PC-3 (cell line): ENCODE measurements at places on chromosomes 5 and 9. TPM values are rescaled to one million over a fixed set of nuclear protein-coding genes. Genes with fewer than 3 reads are reported as not detected.
A peak's percentile ranks its signal among the peaks of the same experiment; 100 is the strongest.

- no peak overlapping the region for H3K4me3 ChIP-seq
- no peak overlapping the region for H3K27ac ChIP-seq
- no peaks in the 10 kb centered on the region for H3K4me1 ChIP-seq
- no peak for DNase-seq
These were observed 499.5 kb upstream of the KLF4 start for GRCh38 chr9:107989099-107989498.

DNA sequence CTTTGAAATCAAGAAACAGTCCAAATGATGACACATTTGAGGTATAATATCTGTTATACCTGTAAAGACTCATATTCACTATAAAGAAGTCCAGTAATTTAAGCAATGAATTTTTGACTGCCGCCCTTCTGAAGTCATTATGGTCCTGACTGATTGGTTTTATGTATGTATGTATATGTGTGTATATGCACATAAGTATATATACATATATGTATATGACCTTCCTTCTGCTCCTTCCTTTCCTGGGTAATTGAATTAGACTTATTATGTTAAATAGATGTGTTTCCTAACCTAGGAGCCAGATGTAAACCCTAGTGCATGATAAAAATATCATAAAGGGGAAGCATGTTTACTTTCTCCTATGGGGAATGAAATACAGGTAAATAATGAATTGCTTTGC, 343.1 kb upstream of the BRINP1 start:
- no peaks in the 10 kb centered on the region for H3K36me3 ChIP-seq
- no peaks in the 10 kb centered on the region for H3K4me1 ChIP-seq
- no peak for DNase-seq
- H3K27me3 ChIP-seq, result no peaks in the 10 kb centered on the region

Gene TIMD4
- not detected in 2 replicates for total RNA-seq

Gene PRR16
- total RNA-seq, result 2.4 and 3.6 TPM in 2 replicates

GRCh38 chr9:26057050-26057449, 378.8 kb upstream of the TUSC1 start:
- no peak for DNase-seq
- H3K4me3 ChIP-seq, result no peak overlapping the region
- peaks cover 19% of the 10 kb centered on the region for H3K4me1 ChIP-seq
- no peaks in the 10 kb centered on the region for H3K36me3 ChIP-seq
- H3K27me3 ChIP-seq, result no peaks in the 10 kb centered on the region

Gene SLC6A18
- total RNA-seq, result not detected in 2 replicates

Gene PCA3
- total RNA-seq, result not detected in 2 replicates

Gene PRRX2
- total RNA-seq, result 0.47 and 1.3 TPM in 2 replicates

GRCh38 chr5:61245486-61245885, 83.2 kb upstream of the SMIM15 start:
- no peak for DNase-seq
- no peaks in the 10 kb centered on the region for H3K36me3 ChIP-seq
- no peak overlapping the region for H3K4me3 ChIP-seq
- H3K27me3 ChIP-seq, result no peaks in the 10 kb centered on the region

DNA sequence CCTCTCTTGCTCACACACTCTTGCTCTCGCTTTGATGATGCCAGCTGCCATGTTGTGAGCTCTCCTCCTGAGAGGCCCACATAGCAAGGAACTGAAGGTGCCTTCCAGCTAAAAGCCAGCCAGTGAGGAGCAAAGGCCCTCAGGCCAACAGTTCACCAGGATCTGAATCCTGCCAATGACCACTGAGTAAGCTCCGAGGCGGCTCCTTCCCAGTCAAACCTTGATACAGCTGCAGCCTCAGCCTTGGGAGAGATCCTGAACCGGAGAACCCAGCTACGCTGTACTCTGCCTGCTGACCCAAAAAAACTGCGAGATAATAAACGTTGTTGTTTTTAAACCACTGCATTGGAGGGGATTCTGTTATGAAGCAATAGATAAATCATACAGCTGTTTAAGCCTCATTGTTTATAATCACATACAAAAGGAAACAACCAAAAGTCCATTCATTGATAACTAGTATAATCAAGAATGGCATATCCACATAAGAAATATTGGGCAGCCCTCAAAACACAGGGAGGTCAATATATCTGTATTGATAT, 49.0 kb upstream of the IFNK start:
- H3K36me3 ChIP-seq, result no peaks in the 10 kb centered on the region
- H3K4me3 ChIP-seq, result no peak overlapping the region
- H3K27ac ChIP-seq, result no peak overlapping the region
- no peak for DNase-seq
- H3K27me3 ChIP-seq, result no peaks in the 10 kb centered on the region

Gene SPDL1
- 29.9 and 38.8 TPM in 2 replicates for total RNA-seq

Gene HACD4
- not detected in 2 replicates for total RNA-seq

- H3K27me3 ChIP-seq, result peaks cover 19% of the 10 kb centered on the region; the same call in 1 of the 2 replicates
- H3K4me3 ChIP-seq, result no peak overlapping the region
- no peaks in the 10 kb centered on the region for H3K4me1 ChIP-seq
- no peak overlapping the region for H3K27ac ChIP-seq
These were observed 19.0 kb upstream of the POC5 start for GRCh38 chr5:75736273-75736672.

DNA sequence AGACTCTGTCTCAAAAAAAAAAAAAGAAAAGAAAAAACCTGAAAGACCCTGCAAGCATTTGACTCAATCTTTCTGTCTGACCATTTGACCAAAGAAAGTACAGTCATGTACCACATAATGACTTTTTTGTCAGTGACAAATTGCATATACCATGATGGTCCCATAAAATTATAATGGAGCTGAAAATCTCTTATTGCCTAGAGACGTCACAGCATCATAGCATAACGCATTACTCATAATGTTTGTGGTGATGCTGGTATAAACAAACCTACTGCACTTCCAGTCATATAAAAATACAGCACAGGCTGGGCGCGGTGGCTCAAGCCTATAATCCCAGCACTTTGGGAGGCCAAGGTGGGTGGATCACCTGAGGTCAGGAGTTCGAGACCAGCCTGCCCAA, 10.5 kb downstream of the ECM2 start:
- H3K27me3 ChIP-seq, result no peaks in the 10 kb centered on the region
- H3K27ac ChIP-seq, result no peak overlapping the region
- no peaks in the 10 kb centered on the region for H3K36me3 ChIP-seq

- no peaks in the 10 kb centered on the region for H3K36me3 ChIP-seq
- peaks cover 40% of the 10 kb centered on the region for H3K4me1 ChIP-seq
- no peak overlapping the region for H3K4me3 ChIP-seq
- DNase-seq, result no peak
- no peak overlapping the region for H3K27ac ChIP-seq
- no peaks in the 10 kb centered on the region for H3K27me3 ChIP-seq
These were observed 25.8 kb upstream of the MED10 start for GRCh38 chr5:6404129-6404528.

DNA sequence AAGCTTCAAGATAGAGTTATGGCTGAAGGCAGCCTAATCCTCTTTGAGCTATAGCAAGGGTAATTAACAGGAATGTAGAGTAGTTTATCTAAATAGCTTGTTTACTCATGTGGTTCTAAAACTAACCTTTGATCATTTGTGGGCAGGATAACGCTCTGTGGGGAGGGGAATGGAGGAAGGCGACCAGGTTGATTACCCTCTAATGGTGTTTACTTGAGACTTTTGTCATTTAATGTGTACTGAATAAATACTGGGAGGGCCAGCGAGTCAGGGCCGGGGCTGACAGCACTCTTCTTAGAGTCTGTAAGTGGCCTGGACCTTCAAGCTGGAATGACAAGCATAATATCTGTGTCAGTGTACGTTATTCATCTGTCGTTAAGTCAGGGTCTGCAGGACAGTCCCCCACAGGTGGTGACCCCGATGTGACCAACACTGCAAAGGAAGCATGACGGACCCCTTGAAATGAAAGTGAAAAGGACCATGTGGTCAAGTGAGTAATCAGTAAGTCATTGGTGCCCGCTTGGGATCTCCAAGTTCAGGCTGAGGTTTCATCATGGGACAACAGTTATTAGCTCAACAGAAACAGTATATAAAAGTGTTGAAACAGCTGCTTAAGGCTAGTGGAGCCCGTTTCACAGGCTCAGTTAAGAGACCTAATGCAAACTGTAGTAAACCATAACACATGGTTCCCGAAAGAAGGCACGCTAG, 162.6 kb downstream of the CPLANE1 start:
- DNase-seq, result peak; percentile 37
- no peaks in the 10 kb centered on the region for H3K4me1 ChIP-seq
- 0 out of 2 replicates have a peak overlapping the region, but pooled peaks have one; percentile 16 for H3K27ac ChIP-seq

Gene F2R
- 16.1 and 16.9 TPM in 2 replicates for total RNA-seq

DNA sequence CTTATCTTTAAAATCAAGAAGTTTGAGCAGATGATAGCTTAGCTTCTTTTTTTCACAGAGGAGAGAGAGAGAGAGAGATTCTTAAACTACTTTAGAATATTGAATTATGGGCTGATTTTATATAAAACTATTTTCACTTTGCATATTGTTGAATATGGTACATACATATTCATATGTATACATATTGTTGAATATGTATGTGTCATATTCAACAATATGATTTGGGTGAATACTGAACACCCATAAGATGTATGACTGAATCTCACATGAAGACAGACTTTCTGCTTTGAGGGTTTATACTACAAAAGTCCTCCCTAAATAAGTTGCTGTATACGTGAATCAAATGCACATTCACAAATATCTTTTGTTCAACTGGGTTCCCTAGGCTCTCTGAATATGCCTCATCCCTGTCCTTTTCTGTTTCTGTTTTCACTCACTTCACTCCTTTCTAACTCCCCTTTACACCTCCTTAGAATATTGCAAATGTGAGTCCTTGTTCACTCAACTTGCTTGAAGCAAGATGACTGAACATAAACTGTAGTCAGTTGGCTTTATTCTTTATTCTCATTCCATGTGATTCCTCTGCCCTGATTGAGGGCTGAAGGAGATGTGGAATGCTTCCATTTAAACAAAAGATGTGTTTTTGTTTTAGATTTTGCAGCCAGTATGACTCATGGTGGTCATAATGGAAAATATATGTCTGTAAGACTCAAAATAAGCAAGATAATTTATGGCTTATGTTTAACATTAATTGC, 225.4 kb upstream of the DAB2 start:
- H3K4me1 ChIP-seq, result peaks cover 30% of the 10 kb centered on the region
- H3K36me3 ChIP-seq, result no peaks in the 10 kb centered on the region
- 0 out of 2 replicates have a peak overlapping the region, but pooled peaks have one; percentile 2 for H3K27ac ChIP-seq

DNA sequence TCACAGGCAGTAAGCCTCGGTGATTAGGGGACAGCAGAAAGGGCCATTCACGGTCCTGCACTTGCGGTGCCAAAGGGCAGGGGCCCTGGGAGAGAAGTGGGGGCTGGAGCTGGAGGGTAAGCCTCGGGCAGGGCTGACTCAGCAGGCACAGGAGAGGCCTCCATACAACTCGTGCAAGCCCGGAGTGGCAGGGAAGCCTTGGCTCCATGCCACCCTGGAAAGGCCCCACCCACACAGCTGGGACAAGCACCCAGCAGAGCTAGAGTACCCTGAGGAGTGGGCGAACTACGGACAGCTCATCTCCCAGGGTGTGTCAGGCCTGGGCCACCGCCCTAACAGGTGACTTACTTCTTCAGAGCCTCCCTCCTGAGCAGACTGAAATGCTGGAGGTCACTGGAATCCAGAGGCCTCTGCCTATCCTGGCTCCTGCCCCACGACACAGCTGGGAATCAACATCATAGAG, 5.6 kb upstream of the CAMK2A start:
- H3K4me3 ChIP-seq, result no peak overlapping the region
- peaks cover 19% of the 10 kb centered on the region for H3K4me1 ChIP-seq
- DNase-seq, result peak; percentile 85

DNA sequence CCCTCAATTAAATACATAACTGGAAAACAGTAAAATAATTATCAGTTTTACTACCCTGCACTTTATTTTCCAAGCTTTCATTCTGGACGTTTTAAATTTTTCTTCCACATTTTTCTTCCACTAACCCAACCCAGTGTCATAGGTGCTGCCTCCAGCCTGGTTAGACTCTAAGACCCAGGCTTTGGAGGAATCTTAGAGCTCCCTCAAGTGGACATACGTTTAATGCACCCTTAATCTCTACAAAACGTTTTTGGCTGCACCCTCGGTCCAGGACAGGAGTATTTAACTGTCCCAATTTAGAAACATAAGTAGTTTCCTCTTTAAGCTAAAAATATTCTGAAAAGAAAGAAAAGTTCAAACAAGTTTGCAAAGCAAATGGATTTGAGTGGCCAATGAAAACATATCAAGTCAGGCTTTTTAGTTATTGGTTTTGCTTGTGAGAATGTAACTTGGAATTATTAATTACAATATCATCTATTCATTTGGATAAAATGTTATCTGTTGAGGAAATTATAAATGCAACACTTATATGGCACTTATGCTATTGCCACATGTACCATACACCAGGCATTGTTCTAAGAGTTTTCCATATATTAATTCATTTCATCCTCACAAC, 38.9 kb downstream of the CDH6 start:
- H3K4me3 ChIP-seq, result no peak overlapping the region
- no peak overlapping the region for H3K27ac ChIP-seq
- H3K4me1 ChIP-seq, result no peaks in the 10 kb centered on the region
- peak; percentile 81 for DNase-seq
- no peaks in the 10 kb centered on the region for H3K27me3 ChIP-seq

Gene TRMO
- 7.5 and 14.3 TPM in 2 replicates for total RNA-seq

GRCh38 chr5:146218168-146218567, 14.8 kb downstream of the RBM27 start:
- no peaks in the 10 kb centered on the region for H3K27me3 ChIP-seq
- H3K36me3 ChIP-seq, result peaks cover 14% of the 10 kb centered on the region; the same call in 1 of the 2 replicates
- no peak for DNase-seq
- H3K4me1 ChIP-seq, result no peaks in the 10 kb centered on the region
- H3K27ac ChIP-seq, result no peak overlapping the region
- H3K4me3 ChIP-seq, result no peak overlapping the region

DNA sequence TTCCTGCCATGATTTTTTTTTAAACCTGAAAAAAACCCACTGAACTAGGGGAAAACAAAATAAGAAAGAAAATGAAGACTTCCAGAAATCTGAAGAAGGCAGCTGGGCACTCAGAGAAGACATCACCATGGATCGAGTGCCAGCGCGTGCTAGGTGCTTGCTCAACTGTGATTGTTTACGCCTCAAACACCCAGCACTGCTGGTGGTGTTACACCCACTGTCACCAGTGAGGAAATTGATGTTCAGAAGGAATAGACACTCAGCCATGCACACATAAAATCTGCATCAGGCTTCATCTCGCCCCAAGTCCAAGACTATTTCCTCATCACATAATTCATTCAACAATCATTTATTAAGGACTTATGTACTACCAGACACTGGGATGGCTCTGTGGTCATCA, 82.1 kb downstream of the HRH2 start:
- H3K27ac ChIP-seq, result no peak overlapping the region
- H3K4me1 ChIP-seq, result no peaks in the 10 kb centered on the region
- no peak overlapping the region for H3K4me3 ChIP-seq
- no peak for DNase-seq
- H3K36me3 ChIP-seq, result no peaks in the 10 kb centered on the region
- H3K27me3 ChIP-seq, result peaks cover 20% of the 10 kb centered on the region

Gene ZNF608
- 0.95 and 1.2 TPM in 2 replicates for total RNA-seq

Gene CDK9
- total RNA-seq, result 37.3 and 39.2 TPM in 2 replicates

Gene LEAP2
- total RNA-seq, result 0.36 TPM in 1 of 2 replicates, not detected in the other

- H3K4me1 ChIP-seq, result no peaks in the 10 kb centered on the region
- no peak overlapping the region for H3K27ac ChIP-seq
- H3K36me3 ChIP-seq, result no peaks in the 10 kb centered on the region
- DNase-seq, result no peak
These were observed 5.1 kb downstream of the TTC23L start for GRCh38 chr5:34844106-34844505.

Gene CBY3
- 1.4 TPM in 1 of 2 replicates, not detected in the other for total RNA-seq

- no peak overlapping the region for H3K4me3 ChIP-seq
- peaks cover 21% of the 10 kb centered on the region for H3K4me1 ChIP-seq
- DNase-seq, result no peak
- H3K36me3 ChIP-seq, result no peaks in the 10 kb centered on the region
- H3K27ac ChIP-seq, result no peak overlapping the region
These were observed 17.7 kb downstream of the STK10 start for GRCh38 chr5:172170251-172170701.

Gene NEURL1B
- 0.95 and 2.5 TPM in 2 replicates for total RNA-seq

- H3K4me1 ChIP-seq, result peaks cover 22% of the 10 kb centered on the region
- H3K27ac ChIP-seq, result peak overlapping the region; percentile 82
- no peaks in the 10 kb centered on the region for H3K27me3 ChIP-seq
- peak; percentile 32 for DNase-seq
These were observed 1.0 kb upstream of the PTBP3 start for GRCh38 chr9:112334432-112334841.

Gene ANKRD55
- not detected in 2 replicates for total RNA-seq
